Activated T-cell treated with anti-CD3 and anti-CD28 coated beads for 24 hours (primary cell): ENCODE measurements at places on chromosomes 12 and 14.

- DNase-seq = no peak
Observed at GRCh38 chr14:67584978-67585377, 15.1 kb downstream of the PIGH start.

DNA sequence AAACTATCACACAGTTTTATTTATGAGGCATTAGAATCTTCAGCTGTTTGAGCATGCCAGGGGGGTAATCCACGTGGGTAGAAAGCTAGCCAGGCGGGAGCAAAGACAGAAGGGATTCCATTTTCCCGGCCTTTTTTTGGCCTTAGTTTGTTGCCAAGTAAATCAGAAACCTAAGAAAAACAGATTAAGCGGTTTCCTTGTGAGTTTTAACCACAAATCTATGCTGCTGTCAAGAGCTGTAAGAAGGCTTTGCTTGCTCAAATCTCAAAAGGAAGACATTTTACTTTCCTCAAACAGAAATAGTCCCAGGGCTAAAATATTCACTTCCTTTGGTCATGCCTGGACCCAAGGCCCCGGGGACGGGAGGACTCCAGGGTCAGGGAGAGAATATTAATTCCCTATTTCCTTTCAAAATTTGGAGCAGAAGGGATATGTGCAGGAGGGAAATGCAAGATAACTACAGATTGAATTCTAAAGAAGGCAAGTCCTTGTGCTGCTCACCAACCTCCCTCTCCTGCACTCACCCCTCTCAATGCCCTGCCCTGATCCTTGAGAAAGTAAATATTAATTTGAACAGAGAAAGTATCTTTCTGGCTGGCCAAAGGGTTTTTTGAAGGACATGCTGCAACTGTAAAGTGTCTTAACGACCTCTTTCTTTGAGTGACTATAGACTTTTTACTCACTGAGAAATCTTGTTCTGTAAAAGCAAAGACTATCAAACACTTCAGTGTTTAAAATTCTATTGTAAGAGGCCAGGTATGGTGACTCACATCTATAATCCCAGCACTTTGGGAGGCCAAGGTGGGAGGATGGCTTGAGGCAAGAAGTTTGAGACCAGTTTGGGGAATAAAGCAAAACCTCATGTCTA, 75.7 kb downstream of the HSD17B6 start:
- DNase-seq = no peak

DNA sequence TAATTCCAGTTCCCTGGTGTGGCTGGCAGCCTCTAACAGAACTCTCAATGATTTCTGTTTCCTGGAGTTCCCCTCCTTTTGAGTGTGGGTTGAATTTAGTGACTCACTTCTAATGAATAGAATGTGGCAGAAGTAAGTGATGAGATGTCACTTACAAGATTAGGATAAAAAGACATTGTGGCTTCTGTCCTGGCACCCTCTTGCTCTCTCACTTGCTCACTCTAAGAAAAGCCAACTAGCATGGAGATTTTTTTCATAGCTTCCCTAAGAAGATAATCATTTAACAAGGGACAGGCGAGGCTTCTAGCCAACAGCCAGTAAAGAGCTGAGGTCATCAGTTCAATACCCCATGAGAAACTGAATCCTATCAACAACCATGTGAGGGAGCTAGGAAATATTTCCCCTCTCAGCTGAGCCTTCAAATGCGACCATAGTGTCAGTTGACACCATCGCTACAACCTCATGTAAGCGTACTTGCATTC, 156.7 kb downstream of the TMTC3 start:
- no peak for DNase-seq

DNA sequence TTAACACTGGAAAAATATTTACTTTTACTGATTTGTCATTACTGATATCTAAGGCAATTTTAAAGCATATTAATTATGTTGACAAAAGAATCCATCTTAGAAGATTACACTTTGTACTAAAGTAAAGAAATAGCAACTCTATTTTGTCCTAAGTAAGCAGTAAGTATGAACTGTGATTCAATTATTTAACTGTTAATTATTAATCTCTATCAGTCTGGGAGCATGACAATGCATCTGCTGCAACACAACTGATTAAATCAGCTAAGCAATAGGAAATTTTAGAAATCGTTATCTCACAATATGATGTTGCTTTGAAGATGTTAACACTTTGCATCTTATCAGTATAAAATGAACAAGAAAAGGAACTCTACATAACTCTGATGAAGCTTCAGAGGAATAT, 172.3 kb downstream of the DPY19L2 start:
- no peak for DNase-seq

DNA sequence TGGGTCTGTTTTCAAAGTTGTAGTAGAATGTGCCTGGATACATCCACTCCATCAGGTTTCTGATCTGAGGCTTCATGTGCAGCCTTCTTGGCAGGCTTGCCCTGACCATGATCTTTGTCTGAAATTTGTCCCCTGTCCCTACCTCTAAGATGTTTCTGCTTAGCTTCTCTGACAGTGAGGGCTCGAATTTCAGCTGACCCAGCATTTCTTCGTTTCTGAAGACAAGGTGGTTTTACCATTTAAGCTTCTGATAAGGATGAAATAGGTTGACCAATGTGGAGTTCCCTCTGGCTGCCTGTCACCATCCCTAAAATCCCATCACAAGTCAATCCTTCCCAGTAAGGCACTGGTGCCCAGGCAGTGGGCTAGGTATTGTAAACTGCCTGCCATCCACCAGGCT, 57.0 kb downstream of the CMKLR1 start:
- DNase-seq = no peak

GRCh38 chr14:63470962-63471793, 72.0 kb downstream of the PPP2R5E start:
- no peak for DNase-seq

DNA sequence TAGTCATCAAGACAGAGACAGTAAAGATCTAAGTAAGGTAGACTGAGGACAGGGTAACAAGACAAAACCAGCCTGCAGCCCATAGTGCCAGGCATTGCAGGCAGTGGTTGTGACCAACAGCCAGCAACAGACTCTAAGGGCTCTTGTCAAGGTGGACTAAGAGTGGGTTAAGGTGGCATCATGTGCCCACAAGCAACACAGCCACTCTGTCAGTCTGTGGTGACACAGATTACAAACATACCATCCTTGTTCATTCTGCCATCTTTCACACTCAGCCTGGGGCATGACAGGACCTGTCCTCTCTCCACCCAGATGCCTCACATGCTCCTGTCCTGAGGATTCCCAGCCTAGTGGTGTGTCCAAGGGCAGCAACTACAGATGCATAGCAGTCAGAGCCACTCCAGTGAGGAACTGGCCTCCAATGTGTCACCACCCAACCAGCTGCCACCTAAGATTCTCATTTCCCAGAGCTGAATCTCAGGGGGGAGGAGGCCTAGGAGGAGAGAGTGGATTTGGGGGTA, 28.3 kb downstream of the VDR start:
- DNase-seq = no peak

DNA sequence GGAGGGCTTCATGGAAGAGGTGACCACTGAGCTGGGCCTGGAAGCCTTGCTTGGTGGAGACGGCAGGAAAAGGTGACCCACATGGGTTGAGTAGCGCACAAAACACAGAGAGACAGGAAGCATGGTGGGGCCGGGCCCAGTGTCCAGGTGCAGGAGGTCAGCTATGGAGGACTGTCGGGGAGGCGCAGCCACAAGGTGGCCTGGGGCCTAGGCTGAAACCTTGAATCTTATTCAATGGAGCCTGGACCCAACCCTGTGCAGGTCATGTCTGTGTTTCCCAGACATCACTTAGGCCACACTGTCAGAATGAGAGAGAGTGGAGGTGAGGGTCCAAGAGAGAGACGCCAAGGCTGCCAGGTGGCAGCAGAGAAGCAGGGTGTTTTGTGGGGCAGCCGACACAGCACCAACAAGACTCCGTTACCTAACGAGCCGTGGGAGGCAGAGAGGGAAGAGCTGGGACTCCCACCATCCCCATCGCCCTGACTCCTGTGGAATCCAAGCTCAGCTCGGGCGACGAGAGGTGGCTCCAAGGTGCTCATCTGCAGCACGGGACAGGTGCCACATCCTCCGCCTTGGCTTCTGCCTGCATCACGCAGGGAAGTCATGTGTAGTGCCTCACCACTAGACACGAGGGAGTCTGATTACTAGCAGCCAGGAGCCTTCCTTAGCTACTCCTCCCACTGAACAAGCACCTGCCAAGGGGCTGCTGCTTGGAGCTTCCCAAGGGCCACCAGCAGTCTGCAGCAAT, 38.7 kb downstream of the DEGS2 start:
- no peak for DNase-seq

DNA sequence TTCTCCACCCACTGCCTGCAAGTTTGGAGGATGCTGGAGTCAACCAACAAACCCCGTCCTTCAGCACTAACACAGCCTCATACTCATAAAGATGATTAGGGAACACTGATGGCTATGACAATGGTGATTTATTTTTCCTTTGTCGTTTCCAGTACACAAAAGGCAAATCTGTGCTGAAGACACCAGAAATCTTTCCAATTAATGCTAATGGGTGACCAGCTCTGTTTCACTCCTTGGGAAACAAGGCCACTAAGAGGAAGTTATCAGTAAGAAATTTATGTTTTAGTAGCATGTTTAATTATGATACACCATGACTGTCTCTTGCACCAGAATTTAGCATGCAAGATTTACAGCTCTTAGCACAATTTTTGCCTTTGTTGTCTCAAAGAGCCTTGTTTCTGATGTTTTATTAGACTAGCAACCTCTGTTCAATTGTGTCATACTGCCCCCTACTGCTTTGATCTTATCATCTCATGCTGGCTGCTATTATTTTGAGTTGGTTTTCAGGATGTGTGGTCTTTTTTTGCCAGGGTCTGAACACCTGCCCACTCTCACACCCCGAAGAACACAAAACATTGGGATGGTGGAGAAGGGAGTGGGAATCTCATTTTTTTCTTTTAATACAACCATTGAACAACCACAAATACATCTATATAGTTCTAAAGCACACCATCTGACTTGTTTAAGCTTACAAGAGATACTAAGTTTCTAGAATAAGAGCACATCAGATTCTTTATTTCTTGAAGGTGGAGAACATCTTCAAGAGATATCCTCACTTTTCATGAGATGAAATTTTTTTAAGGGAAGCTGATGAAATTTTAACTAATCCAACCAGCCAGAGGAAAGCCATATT, 160.9 kb downstream of the SPTSSA start:
- DNase-seq = no peak

GRCh38 chr14:98847521-98848468, 424.2 kb downstream of the BCL11B start:
- DNase-seq = no peak

GRCh38 chr12:115377230-115377629, 693.3 kb upstream of the TBX3 start:
- no peak for DNase-seq

DNA sequence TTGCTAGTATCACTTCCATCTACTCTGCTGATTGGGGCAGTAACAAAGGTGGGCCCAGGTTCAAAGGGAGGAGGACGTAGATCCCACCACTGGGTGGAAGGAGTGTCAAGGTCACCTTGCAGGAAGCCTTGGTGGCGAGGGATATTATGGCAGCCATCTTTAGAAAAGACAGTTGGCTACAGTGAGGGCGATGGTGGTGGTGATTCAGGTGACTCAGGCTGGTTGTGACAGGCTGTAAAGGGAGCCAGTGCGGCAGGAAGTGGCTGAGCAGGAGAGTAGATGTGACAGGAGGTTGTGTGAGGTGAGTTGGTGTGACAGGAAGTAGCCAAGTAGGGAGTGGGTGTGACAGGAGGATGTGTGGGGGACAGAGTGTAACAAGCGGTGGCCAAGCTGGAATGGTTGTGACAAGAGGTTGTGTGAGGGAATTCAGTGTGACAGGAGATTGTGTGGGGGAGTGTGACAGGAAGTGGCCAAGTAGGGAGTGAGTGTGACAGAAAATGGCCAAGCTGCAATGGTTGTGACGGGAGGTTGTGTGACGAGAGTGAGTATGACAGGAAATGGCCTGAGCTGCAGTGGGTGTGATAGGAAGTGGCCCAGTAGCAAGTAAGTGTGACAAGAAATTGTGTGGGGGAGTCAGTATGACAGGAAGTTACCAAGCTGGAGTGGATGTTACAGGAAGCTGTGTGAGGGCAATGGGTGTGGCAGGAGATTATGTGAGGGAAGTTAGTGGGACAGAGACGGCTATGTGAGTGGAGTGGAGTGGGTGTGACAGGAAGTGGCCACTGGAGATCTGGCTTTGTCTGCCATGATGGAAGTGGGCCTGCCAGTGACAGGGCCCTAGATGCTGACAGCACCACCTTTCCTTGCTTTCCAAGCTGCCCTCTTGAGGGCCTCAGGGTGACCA, 136.5 kb upstream of the MYL2 start:
- peak; percentile 52 for DNase-seq

DNA sequence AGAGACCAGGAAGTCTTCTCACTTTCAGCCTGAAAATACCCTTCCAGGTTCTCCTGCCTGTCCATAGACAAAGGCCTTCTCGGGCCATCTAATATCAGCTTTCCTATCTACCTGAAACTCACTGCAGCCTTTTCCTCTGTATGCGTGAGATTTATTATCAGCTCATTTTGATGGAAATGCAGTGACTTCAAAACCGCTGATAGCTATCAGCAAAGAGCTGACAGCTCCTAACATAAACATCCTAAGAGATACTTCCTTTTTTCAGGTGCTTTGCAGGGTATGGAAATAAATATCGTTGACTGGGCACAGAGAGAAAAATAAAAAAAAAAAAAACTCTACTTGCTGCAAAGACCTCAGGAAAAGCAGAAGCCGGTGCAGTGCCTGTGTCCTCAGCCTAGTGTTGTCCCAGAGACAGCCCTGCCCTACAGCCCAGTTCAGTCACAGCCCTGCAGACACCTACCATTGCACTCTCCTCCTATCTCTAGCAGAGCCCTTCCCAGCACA, 215.0 kb upstream of the EGLN3 start:
- no peak for DNase-seq

DNA sequence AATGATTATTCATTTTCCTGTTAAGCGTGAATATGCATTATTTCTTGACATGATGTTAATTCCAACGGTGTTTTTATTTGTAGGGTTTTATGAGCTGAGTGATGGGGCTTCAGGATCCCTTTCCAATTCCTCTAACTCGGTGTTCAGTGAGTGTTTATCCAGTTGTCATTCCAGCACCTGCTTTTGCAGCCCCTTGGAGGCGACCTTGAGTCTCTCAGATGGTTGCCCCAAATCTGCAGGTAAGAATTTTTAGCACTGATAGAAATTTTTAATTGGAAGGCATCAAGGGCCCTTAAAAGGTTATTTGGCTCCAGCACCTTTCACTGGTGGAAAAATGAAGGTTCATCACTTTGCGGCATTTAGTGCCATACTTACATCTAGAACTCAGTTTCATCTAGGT, 3.7 kb downstream of the DACT1 start:
- no peak for DNase-seq
